ENCODE measurements at places on chromosomes 4 and X.

GRCh38 chrX:24005028-24005427, 22.0 kb downstream of the KLHL15 start:
- DNase-seq, result no peak

GRCh38 chrX:84717343-84717742, 215.1 kb upstream of the HDX start:
- no peak for DNase-seq

GRCh38 chrX:17931855-17932254, 70.8 kb upstream of the RAI2 start:
- DNase-seq, result no peak

DNA sequence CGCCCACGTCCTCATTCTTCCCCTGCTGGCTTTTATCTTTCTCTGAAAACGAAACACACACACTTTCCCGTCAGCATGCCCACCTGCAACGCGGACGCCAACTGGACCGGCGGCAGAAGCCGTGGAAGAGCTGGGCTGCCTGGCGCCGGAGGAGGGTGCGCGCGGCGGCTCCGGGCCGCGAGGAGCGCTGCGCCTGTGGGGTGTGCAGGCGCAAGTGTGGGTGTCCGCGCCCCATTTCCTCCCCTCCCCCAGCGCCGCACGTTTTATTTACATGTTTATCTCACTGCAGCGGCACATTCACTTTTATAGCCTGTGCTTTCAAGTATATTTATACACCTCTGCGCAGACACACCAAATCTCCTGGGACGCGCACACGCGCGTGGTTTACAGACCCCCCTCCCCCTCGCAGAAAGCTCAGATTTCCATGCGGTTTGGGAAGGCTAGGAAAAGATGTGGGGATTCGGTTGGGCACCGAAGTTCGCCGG, 1.5 kb downstream of the PITX2 start:
- no peak for DNase-seq

- no peak for DNase-seq
These were observed 8.7 kb upstream of the SLAIN2 start for GRCh38 chr4:48332661-48333060.

DNA sequence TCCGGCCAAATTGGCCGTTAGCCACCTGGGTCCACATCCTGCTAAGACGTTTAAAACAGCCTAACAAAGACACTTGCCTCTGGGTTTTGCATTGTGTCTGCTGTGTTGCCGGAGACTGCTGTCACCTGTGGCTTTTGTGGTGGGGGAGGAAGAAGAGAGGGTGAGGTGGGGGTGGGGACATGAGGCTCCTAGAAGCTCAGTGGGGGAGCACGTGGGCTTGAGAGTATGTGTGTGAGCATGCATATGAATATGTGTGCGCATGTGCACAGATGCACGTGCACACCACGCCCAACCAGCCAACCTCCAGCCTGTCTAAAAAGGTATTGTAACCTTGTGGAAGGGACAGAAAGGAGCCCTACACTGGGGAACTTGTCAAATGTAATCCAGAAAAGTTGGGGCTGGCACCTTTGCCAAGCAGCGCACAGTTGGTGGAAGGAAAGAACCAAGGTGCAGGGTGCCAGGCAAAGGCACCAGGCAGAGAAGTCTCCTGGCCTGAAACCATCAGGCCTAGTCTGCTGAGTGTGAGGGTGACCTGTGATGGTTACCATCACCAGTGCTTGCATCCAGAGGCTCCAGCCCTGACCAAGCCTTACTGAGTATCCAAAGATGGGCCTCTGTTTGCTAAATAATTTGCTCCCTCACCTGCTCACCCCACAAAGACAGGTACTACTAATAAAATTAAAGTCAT, 10.1 kb upstream of the SASH3 start:
- no peak for DNase-seq

GRCh38 chr4:185997296-185997695, 71.7 kb upstream of the TLR3 start:
- DNase-seq, result no peak

DNA sequence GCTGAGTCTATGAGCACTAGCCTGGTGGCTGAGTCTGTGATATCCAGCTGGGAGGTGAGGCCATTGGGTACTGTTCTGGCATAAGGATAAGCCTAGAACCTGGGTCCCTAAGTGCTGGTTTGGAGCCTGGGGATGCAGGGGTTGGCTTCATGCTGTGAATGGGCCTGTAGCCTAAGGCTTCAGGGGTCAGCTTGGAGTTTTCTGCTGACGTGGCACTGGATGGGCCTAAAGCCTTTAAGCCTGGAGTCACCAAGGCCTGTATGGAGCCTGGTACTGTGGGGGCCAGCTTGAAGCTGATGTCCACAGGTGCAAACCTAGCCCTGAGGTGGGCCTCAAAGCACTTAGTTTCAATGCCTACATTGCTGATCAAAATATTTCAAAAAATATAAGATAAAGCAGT, 979.6 kb upstream of the POU3F4 start:
- no peak for DNase-seq

GRCh38 chrX:53247928-53248327, 22.9 kb upstream of the KDM5C start:
- no peak for DNase-seq

All from progenitor cell of endocrine pancreas (in vitro differentiated cells).